Activated naive CD8-positive, alpha-beta T cell treated with anti-CD3 and anti-CD28 coated beads for 36 hours (primary cell): ENCODE measurements at places on chromosomes 16 and 17. TPM values are rescaled to one million over a fixed set of nuclear protein-coding genes. Genes with fewer than 3 reads are reported as not detected.

Gene GAN
- total RNA-seq = 10.0 TPM

Gene CASKIN1
- 1.8 TPM for total RNA-seq

Gene PDP2
- total RNA-seq = 25.9 TPM

- no peak for DNase-seq
These were observed 43.2 kb upstream of the MRPS23 start for GRCh38 chr17:57892820-57893595.

DNA sequence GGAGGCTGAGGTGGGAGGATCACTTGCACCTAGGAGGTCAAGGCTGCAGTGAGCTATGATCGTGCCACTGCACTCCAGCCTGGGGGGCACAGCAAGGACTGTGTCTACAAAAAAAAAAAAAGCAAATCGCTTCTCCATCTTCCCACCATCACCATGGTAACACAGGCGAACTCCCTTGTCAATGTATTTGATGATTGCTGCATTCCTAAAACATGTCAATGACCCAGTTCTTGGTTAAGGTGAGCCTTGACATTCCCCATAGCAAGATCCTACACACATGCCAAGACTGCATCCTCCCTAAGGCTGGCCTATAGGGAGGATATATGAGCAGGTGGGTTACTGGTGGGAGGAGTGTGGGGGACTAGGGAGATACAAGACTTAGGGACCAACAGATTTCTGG is 12.2 kb downstream of the CNTNAP1 start:
- no peak for DNase-seq
